ENCODE measurements at places on chromosomes 1 and 21.

DNA sequence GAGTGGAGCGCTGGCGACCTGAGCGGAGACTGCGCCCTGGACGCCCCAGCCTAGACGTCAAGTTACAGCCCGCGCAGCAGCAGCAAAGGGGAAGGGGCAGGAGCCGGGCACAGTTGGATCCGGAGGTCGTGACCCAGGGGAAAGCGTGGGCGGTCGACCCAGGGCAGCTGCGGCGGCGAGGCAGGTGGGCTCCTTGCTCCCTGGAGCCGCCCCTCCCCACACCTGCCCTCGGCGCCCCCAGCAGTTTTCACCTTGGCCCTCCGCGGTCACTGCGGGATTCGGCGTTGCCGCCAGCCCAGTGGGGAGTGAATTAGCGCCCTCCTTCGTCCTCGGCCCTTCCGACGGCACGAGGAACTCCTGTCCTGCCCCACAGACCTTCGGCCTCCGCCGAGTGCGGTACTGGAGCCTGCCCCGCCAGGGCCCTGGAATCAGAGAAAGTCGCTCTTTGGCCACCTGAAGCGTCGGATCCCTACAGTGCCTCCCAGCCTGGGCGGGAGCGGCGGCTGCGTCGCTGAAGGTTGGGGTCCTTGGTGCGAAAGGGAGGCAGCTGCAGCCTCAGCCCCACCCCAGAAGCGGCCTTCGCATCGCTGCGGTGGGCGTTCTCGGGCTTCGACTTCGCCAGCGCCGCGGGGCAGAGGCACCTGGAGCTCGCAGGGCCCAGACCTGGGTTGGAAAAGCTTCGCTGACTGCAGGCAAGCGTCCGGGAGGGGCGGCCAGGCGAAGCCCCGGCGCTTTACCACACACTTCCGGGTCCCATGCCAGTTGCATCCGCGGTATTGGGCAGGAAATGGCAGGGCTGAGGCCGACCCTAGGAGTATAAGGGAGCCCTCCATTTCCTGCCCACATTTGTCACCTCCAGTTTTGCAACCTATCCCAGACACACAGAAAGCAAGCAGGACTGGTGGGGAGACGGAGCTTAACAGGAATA, 4.2 kb downstream of the TFAP2E start:
- DNase-seq, result no peak

- DNase-seq, result peak; percentile 31
Observed at GRCh38 chr21:43908167-43908566, 43.1 kb downstream of the AGPAT3 start.

- peak; percentile 82 for DNase-seq
Observed at GRCh38 chr1:41613689-41614574, 129.4 kb upstream of the EDN2 start.

GRCh38 chr1:154824179-154825000, 45.7 kb downstream of the KCNN3 start:
- no peak for DNase-seq

DNA sequence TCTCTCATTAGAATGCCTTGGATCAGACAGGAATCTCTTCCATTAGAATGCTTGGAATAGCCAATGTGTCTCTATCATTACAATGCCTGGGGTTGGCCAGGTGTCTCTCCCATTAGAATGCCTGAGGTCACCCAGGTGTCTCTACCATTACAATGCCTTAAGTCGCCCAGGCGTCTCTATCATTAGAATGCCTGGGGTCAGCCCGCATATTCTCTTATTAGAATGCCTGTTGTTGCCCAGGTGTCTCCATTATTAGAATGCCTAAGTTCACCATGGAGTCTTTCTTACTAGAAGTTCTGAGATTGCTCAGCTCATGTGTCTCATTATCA, 60.2 kb downstream of the RNF187 start:
- DNase-seq, result no peak

GRCh38 chr1:201721082-201722049, 107.6 kb upstream of the IPO9 start:
- DNase-seq, result peak; percentile 91

- DNase-seq, result peak; percentile 67
Observed at GRCh38 chr1:10152709-10153284, 57.6 kb upstream of the KIF1B start.

DNA sequence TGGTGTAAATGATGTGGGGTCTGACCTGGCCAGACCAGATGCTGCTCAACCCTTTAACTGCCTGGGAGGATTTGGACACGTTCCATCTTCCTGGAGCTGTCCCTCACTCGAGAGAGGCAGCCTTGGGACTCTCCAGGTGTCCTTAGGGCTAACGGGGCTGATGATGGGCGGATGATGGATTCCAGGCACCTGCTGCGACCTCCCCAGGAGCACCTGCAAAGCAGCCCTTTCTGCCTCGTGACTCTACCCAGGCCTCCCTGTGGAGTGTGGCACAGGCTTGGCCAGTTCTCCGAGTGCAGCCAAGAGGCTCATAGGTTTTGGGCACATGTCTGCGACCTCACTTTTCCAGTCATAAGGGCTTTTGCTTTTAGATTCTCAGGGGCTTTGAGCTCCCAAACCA, 12.3 kb upstream of the TRIM17 start:
- no peak for DNase-seq

DNA sequence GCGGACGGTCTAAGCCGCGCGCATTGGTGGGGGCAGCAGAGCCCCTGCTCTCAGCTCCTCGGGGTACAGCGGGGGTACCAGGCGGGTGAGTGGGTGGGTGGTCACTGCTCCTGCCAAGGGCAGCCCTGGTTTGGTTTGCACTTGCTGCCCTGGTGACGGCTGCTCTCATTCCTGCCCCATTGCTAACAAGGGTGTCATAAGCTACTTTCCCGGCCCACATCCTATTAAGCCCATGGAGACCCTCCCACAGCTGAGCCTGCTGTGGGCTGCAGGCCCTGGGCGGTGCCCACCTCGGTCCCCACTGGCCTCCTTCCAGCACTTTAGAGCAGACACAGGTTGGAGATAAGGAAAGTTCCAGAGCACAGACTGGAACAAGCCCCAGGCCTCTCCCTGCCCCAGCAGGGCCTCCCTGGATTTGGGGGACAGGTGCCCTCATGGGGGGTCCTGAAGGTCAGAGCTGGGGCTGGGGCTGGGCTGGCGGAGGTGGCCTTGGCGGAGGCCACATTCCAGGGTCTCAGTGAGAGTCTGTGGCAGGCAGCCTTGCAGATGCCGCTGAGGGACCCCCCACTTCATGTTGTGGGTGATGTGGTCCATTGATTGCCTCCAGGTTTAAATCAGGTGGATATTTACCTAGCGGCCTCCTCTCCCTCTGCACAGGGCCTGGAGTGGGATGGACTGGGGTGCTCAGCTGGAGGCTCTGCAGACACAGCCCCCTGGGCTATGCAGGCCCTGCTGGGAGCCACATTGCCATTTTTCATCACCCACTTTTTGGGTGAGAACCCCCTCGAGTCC, 27.0 kb downstream of the COL18A1 start:
- no peak for DNase-seq
